ENCODE measurements at places on chromosomes 13 and 19.

DNA sequence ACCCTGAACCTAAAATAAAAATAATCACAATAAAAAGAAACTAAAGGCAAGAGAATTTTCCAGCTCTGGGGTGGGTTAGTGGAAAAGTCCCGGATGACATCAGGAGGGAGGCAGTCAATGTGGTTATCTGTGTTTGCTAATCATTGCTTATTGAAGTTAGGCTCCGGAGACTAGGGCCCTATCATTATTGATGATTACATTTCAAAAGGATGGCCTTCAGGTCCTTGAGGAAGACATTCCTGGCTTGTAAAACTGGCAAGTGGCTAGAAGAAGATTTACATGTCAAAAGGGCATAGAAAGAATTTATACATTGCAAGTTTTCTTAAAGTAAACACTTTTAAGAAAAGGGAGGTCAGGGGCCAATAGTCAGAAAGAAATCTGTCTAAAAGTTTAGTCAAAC is 123.4 kb downstream of the POSTN start:
- no peak for DNase-seq

- no peak for DNase-seq
Measured at GRCh38 chr13:39784347-39784746, 128.9 kb downstream of the COG6 start.

- DNase-seq: no peak
Measured at GRCh38 chr13:106602178-106602577, 34.2 kb upstream of the ARGLU1 start.

DNA sequence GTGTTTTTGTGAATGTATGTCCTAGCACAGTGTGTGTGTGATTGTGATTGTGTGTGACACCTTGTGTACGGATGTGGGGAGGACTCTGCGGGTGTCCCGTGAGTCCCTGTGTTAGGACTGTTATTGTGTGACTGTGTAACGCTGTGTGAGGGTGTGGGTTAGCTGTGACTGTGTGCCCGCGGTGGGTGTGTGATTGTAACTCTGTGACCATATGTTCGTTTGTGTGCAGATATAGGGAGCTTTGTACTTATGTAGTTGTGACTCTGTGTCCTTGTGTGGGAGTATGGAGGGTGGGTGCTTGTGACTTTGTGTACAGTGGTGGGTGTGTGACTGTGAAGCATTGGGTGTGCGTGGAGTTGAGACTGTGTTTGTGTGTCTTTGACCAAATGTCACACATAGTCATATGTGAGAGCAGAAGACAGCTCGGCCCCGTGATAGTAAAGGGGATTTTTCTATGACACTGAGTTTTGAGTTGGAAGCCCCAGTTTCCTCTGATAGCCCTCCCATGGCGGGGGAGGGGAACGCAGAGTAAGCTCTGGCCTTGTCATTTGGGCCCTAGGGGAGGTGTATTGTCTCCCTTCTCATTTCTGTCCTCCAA is 949 bp upstream of the ZNF260 start:
- DNase-seq: no peak

DNA sequence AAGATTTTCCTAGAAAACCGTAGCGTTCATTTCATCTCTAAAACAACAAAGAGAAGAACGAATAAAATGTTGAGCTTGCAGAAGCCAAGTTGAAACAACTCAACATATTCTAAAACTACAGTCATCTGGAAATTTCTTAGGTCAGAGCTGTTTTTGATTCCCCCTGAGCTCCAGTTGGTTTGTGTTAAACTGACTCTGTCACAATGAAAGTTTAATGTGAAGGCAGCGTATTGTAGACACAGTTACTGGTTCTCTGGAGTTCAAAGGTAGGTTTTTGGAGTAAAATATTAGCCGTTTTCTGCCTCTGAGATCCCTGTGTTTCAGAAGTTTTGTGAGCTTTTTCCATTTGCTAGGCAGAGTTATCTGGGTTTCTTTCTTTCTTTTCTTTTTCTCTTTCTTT is 2.2 kb downstream of the ARHGEF7 start:
- DNase-seq: no peak

DNA sequence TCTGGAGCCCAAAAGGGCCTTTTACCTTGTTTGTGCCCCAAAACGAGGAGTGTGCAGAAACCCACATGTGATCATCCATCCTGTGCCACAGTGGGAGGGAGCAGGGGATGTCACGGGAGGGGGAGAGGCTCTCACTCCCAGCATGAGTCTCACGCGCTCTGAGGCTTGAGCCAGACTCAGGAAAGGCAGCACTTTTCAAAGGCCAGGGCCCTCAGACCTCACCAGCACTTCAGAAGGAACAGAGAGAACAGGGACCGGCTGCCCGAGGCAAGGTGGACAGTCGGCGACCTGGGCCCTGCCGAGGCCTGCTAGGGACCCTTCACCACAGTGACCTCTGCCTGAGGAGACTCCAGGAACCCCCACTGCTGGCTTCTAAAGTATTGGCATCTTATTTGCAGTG is 71.7 kb upstream of the WASF3 start:
- DNase-seq: no peak

GRCh38 chr19:56474308-56474707 is 2.8 kb downstream of the ZNF667 start:
- DNase-seq: no peak

GRCh38 chr13:91347202-91347995 is at the start of gene MIR17HG:
TSS of gene MIR17HG (plus strand) at chr13:91347687.
- peak; percentile 95 for DNase-seq

- no peak for DNase-seq
Measured at GRCh38 chr13:22061806-22062391, 391.0 kb downstream of the FGF9 start.

GRCh38 chr19:15042003-15042402 is 7.3 kb upstream of the CASP14 start:
- DNase-seq: no peak

GRCh38 chr19:17037184-17037583 is 10.6 kb upstream of the CPAMD8 start:
- DNase-seq: no peak

DNA sequence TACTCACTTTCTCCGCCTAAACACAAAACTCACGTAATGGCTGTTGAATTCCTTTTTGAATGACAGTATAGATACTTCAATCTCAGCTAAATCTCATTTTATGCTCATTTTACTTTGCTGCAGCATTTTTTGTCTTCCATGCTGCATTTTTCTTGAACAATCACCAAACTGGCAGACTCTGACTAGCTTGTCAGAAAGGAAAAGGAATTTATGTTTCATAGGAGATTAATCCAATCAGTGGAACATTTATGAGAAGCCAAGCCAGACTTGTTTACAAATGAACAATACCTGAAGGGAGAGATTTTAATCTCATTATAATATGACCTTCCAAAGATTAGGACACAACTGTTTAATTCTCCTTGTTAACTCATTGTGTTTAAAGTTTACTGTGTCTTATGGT is 1044.3 kb downstream of the DIAPH3 start:
- DNase-seq: no peak

DNA sequence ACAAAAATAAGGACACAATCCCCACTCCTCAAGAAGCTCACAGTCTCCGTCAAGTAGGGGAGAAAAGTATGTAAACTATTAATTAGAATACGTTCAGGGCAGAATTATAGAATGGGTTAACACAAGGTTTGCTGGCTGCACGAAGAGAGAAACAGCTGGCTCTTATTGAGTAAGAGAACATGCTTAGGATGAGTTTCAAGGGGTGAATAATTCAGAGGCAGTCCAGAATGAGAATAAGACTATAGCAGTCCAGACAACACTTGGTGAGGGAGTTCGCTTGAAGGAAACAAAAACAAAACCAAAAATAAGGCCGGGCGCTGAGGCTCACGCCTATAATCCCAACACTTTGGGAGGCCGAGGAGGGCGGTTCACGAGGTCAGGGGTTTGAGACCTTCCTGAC is 61.9 kb downstream of the THSD1 start:
- DNase-seq: no peak

DNA sequence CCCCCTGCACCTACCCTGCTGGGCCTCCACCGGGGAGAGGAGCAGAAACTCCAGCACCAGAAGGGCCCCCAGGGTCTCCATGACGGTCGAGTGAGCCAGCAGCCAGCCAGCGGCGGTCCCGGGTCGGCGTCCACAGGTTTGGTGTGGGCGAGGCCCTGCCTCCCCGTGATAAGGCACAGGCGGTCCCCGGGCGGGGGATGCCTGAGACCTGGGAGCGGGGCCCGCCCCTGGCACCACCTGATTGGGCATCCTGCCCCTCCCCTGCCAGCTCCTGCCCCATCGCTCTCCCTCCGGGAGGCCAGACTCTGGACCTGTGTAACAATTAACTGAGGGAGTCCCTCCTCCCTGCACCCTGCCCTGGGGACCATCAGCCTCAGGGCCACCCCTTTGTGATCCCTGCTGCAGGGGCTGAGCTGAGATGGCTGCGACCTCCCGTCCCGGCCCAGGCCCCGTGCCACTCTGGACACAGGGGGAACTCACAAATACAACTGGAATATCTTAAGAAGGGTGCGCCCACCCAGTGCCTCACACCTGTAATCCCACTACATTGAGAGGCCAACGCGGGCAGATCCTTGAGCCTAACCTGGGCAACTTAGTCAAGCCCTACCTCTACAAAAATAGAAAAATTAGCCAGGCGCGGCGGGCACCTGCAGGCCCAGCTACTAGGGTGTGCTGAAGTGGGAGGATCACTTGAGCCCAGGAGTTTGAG is at the start of gene SMIM24:
SMIM24 (minus strand) TSS at position 143 of the 709 bp plus-strand sequence; CDS start at position 81, 62 bp downstream.
- no peak for DNase-seq

- no peak for DNase-seq
Measured at GRCh38 chr19:16218851-16219250, 21.1 kb downstream of the AP1M1 start.

DNA sequence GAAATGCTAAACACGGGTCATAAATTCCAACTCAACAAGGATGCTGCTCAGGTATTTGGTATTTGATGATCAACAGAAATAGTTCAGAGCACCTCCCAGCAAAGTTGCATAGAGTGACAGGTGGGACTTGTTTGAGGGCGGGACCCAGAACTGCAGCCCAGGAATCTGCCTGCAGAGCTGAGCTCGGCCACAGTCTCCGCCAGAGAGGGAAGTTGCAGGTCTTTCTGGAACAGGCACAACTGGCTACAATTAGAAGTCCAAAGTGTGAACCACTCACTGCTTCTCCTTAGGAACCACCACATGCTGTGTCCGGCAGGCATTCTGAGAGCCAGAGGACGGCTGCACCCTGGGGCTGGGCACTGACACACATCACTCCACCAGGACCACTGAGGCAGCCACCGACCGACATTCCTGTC is 1.1 kb downstream of the SLC15A1 start:
- DNase-seq: no peak

- DNase-seq: no peak
Measured at GRCh38 chr19:3015126-3016057, 13.7 kb downstream of the TLE2 start.

DNA sequence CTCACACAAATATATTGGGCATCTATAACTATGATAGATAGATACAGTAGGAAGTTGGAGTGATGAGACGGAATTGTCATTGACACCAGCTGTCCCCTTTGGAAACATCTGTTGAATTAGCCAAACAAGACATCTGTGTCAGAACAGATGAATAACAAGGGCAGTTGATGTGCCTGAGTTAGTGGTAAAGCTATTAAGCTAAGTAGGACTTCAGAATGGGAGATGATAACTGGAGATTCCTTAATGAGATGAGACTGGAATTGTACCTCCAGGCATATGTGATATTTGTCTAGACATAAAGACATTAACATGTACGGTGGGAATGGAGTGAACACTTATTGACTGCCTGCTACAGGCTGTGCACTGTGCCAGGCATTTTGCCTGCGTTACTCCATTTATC is 78.7 kb downstream of the MBNL2 start:
- no peak for DNase-seq

GRCh38 chr19:48906324-48906723 is 6.2 kb downstream of the NUCB1 start:
- no peak for DNase-seq

DNA sequence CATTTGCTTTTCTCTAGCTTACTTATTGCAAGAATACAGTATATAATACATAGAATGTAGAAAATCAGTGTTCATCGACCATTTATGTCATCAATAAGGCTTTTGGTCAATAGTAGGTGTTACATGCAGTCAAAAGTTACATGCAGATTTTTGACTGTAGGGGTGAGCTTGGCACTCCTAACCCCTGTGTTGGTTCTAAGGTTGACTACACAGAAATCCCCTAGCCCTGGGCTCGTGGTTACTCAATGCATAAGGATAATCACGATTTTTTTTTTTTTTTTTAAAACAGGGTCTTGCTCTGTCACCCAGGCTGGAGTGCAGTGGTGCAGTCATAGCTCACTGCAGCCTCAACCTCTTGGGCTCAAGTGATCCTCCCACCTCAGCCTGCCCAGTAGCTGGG is 4.0 kb upstream of the NWD1 start:
- DNase-seq: no peak

DNA sequence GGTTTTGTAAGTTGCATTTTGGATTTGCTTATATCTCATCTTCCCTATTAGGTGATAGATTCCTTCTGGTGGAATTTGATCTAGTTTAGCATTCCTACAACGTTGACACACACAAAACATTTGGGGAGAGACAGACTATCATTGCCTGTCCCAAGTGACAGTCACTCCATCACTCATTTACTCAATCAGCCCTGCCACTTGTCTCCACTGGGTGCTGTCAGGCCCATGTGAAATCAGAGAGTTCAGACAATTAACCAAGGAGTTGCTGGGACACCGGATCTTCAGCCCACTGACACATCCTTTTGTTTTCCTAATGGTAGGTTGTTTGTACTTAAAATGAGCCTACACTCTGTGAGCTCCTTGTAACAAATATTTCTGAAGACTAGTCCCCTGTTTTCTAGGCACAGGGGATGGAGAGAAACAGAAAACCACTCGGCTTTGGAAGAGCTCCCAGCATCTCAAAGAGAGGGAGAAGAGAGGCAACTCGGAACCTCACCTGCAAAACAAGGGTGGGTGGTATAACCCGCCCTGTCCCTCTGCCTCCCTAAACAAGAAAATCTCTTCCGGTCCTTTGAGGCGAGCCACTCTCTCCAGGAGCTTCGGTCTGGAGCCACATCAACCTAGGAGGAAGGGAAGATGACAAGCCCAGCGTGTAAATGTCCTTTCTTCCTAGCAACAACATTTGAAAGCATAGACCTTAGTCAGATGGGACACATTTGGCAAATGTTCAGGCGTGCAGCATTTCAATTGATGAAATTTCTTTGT is 440.9 kb upstream of the KLF12 start:
- no peak for DNase-seq
